Mesenteric fat pad (tissue), 1 donor: ENCODE measurements at places on chromosomes 7 and 10.
A peak's percentile ranks its signal among the peaks of the same experiment; 100 is the strongest.

DNA sequence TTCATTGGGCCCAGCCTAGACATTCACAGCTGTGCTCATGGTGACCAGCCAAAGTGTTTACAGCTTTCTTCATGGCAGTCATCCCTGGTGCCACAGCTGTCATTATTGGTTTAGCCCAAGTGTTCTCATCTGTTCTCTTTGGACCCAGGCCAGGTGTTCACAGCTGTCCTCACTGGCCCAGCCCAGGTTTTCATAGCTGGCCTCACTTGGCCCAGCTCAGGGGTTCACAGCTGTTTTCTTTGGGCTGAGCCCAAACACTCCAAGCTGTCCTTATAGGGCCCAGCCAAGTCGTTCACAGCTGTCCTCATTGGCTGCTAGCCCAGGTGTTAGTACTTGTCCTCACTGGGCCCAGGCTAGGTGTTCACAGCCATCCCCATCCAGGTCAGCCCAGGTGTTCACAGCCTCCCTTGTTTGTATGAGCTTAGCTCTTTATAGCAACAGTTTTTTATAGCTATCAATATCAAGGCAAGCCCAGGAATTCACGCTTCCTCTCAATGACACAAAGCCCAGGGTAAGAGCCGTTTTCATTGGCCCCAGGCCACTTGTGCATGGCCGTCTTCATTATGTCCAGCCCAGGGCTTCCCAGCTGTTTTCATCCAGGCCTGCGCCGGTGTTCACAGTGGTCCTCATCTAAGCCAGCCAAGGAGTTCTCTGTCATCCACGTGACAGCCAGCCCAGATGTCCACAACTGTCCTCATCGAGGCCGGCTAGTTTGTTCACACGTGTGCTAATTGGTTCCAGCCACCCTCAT lies 11.6 kb downstream of the FRG2B start:
- DNase-seq: no peak

DNA sequence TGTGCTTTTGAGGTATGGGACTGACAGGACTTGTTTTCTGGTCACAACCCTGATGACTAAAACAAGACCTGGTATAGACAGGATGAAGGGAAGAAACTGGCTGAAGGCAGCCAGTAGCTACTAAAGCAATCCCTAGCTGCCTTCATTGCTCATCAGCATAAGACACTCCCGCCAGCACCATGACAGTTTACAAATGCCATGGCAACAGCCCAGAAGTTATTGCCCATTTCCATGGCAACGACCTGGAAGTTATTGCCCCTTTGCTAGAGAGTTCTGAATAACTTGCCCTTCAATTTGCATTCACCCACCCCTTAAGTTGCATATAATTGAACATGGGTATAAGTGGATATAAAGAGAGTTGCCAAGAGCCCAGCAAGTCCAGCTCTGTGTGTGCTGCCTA lies 169.6 kb upstream of the FAM171A1 start:
- no peak for DNase-seq

- DNase-seq: no peak
These were observed 12.9 kb upstream of the SORBS1 start for GRCh38 chr10:95573964-95574604.

DNA sequence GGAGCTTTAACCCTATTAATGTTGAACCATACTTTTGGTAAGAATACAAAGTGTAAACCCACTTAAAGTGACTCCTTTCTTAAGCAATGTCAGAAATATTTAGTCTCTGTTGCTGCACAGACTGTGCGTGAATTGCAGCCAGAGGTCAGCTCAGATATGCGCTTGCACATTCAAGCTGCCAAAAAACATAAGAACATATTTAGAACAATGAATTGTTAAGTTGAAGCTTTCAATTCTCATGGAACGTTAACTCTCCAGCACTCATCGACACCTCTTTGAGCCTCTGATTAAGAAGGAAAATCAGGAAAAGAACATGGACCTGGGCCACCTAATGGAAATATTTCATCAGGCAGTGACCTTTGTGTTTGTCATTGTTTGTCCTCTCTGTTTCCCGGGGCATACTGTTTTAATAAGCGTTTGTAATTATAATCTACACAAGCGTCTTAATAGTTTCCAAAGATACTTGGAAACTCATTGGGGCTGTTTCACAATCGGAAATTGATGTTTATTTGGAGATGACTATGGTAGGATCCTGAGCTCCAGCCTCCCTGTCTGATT lies 193.0 kb upstream of the CELF2 start:
- DNase-seq: no peak

DNA sequence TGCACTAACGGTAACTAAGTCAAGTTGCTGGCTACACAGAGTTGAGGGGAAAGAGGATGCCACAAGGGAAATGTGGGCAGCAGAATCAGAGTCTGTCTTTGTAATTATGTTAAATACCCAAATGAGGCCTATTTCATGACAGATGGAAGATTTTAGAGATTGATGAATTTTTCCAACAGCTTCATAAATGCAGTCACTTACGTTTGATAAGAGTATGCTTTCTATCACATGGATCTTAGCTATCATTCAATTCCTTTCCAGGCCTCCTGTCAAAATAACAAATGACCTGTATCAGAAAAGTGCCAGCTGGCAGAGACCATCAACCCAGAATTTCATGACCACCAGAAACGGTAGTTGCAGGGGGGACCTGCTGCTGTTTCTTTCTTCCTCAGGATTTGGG lies 148.4 kb upstream of the PLPP4 start:
- DNase-seq: no peak

DNA sequence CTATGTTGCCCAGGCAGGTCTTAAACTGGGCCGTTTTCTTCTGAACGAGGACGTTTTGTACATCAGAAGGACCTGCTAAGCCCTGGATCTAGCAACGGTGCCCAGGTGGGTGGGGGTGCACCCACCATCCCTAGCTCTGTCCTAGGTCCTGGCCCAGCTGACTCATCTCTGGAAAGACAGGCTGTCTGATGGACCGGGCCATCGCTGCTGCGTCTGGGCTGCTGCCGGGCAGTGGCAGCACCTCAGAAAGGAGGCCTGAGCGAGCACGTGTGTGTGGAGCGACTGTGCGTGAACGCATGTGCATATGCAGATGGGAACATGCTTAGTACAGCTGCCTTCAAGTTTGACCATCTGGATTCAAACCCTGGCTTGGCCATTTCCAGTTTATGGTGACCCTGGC lies 7.3 kb upstream of the ELFN1 start:
- DNase-seq: peak; percentile 51

DNA sequence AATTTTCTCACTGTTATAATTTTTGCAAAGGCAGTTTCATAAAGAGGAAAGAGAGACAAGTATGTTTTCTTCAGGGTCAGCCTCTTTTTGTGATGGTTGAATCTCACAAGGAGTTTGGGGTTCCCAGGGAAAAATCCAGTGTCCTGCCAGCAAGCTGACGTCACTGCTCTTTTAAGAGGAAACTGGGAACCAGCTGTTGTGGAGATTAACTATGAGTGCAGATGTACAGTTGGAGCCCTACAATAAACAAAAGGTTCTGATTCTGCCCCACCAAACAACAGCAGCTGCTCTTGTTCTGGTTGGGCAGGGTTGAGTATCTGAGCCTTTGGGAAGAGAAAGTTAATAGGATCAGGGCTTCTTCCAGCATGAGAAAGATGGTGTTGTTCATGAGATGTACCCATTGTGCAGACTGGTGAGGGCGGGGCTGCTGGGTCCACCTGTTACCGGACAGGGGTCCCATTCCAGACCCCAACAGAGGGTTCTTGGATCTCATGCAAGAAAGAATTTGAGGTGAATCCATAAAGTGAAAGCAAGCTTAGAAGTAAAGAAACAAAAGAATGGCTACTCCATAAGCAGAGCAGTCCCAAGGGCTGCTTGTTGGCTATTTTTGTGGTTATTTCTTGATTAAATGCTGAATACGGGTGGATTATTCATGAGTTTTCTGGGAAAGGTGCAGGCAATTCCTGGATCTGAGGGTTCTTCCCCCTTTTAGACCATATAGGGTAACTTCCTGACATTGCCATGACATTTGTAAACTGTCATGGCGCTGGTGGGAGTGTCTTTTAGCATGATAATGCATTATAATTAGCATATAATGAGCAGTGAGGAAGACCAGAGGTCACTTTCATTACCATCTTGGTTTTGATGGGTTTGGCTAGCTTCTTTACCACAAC lies 12.5 kb downstream of the PRF1 start:
- peak; percentile 24 for DNase-seq

DNA sequence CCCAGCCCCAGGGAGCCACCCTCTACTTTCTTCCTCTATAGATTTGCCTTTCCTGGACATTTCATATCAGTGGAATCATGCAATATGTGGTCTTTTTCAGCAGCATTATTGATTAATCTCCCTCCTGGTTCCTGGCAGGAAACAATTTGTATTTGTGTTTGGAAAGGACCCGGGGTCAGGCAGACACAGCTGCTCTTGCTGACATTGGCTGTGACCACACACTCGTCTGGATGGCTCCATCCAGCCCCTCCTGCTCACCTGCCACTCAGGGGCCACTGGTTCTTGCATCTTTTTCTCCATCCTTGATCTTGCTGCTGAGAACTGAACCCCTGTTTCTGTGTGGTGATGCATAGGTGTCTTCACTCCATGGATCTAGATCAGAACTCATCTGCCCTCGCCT lies 176.6 kb upstream of the MKI67 start:
- no peak for DNase-seq

DNA sequence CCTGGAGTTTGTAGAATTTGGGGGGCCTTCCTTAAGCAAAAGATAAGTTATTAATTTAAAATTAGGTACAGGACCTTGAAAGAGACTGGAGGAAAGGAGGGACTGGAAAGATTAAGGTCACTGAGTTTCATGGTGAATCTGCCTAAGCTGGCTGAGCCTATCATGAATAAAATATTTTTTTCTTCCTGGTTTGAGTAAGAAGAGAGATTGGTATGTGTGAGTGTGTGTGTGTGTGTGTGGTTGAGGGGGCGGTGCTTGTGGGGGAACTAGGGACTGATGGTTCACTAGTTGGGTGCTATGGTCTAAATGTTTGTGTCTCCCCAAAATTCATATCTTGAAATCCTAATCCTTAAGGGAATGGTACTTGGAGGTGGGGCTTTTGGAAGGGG lies 142.5 kb upstream of the PRKCQ start:
- DNase-seq: no peak

- DNase-seq: no peak
These were observed 41.8 kb downstream of the PDLIM1 start for GRCh38 chr10:95248989-95249388.

DNA sequence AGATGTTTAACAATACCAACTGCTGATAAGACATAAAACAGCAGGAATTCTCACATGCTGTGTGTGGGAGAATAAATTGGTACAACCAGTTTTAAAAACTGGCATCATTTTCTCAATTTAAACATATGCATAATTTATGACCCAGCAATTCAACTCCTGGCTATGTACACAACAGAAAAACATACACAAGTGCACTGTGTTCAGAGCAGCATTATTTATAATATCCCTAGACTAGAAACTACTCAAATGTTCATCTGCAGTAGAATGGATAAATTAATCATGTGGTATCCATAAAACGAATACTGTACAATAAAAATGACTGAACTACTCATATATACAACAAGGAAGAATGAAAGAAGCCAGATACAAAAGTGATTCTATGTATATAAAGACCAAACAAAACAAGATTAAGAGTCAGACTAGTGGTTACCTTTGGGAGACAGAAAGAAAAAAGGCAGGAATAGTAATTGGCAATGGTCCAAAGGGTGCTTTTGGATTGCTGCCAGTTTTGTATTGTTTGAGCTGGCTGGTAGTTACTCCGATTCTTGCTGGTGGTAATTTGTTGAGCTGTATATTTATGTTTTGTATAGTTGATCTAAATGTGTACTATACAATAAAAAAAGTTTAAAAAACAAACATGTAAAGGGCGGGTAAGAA lies 306.0 kb downstream of the TFEC start:
- DNase-seq: no peak

DNA sequence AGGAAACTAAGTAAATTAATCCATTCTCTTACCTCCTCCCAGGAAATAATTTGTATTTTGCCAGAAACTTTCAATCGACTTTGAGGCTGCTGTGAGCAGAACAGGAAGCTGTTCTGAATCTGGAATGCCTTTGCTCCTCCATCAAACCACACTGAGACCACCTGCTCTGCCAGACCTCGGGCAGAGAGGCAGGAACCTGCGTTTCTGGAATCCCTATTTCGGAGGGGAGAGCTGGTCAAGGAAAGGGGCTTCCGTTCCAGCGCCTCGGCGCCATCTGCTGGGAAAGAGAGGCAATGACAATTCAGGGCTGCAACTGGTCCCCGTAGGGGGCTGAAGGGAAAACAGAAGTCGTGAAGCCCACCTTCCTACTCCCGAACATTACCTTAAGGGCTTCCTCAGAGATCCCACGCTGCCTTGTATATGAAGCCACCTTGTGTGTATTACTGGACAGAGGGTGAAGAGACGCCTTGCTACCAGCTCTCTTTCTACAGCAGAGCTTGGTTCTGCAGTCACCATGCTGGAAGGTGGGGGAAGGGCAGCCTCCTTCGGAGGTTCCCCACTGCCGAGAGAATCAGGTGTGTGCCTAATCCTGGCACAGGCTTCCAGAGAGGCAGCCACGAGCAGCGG lies 31.2 kb downstream of the ZNF467 start:
- DNase-seq: peak; percentile 92
